ENCODE measurements at places on chromosomes 12 and 14. TPM values are rescaled to one million over a fixed set of nuclear protein-coding genes. Genes with fewer than 3 reads are reported as not detected.

DNA sequence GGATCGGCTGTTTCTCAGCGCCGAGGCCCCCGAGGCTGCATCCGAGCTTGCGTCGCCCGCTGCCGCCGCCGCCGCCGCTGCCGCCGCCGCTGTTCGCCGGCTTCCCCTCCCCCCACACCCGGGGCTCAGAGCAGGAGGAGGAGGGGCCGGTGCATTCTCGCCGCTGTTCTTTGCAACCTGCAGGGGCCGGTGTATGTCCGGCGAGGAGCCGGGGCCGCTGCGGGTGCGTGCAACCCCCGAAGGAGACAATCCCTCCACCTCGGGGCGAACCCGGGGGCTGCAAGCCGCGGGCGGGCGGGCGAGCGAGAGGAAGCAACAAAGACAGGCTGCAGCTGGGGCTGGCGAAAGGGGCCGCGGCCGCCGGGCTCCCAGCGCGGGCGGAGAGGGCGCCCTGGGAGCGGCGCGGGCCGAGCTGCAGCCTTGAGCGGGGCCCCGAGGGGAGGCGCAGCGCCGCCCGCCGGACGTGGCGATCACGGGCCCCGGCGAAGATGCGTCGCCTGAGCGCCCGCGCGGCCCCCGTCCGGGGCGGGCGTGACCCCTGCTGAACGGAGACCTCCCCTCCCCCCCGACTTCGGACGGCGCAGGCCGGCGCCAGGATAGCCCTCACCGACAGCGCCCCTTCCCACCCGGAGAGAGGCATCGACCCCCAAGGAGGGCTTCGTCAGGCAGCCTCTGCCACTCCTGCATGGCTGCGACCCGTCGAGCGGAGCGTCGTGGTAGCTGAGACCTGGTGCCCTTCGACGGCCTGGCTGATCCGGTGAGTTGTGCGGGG is 702 bp downstream of the FAM222A start:
- DNase-seq = peak; percentile 53

DNA sequence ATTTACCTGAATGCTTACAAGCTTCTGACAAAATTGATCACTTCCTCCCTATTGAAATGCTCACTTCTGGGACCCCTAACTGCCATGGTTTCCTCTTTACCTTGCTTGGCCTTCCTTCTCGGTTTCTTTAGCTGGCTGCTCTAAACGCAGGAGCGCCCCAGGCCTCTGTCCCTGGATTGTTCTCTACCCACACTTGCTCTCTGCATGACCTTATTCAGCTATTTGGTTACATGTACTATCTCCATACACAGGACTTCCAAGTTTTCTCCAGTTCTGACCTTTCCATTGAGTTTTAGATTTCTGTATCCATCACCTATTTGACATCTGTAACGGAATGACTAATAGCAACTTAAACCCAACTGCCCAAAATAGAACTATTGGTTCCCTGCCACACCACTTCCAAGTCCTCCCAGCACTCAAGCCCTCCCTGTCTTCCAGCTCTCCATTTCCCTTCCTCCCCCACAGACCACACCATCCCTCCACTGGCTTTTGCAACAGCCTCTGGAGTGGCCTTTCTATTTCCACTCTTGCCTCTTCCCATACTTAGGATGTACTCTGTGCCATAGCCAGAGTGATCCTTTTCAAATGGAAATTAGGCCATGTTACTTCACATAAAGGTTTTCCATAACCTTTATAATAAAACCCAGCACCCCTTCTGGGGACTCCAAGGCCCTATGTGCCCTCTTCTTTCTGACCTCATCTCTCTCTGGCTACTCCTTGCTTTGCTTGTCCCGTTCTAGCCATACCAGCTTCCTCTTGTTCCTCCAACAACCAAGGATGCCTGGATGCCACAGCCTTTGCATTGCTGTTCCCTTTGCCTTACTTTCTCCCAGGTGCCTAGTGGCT is 202.2 kb downstream of the AEBP2 start:
- no peak for DNase-seq

DNA sequence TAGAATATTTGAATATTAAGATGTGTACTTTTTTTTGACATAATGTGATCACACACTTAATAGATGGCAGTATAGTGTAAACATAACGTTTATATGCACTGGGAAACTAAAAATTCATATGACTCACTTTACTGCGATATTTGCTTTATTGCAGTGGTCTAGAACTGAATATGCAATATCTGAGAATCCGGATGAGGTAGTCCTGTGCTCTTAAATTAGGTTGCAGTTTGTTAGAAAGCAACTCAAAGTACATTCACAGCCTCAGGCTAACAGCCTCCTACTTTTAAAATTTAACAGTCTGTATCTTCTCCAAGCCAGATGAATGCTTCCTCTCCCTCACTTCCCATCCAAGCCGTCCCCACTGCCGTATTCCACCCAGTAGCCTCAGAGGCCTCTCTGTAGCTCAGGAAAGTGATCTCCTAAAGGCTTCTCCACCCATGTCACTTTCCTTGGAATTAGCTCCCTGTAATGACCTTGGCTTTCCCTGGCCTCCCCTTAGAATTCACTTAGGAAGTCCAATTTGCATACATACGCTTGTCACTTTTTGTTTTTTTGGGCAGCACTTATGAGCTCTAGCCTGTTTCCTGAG is 43.7 kb downstream of the TESPA1 start:
- DNase-seq = no peak

DNA sequence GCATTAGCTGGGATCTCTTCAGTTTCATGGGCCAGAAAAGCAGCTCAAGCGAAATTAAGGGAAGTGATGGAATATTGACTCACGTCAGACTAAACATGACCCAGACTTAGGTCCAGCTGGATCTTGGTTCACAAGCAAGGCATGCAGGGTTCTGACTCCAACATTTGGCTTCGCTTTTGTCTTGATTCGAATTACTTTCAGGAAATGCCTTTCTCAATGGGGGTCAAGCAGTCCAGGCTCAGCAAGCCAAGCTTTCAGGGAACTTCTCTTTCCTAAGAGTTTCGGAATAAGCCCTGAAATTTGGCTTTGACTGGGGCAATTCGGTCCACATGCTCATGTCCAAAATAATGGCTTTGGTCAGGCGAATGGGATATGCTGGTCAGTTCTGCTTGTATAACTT is 678.7 kb upstream of the TMEM132C start:
- DNase-seq = no peak

DNA sequence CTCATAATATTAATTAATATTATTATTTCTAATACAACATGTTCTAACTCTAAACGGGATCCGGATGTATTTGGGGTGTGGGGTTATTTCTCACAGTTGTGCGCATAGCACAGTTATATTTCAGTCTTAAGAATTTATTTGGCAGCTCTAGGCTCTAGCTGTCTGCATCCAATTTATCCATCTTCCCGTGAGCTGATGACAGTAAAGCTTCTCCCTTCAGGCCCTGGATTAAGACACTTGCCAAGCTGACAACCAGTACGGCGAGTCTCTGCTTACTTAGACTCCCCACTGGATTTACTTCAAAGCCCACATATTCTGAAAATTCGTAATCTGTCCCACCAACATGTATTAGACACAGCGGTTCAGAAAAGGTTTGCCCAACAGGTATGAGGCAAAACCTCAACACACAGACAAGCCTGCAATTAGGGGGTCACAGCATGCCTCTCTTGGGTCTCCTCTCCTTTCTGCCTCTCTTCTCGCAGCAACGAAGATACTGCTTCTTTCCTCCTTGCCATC is 232.9 kb upstream of the TMTC1 start:
- DNase-seq = no peak

The LRRK2 gene
- total RNA-seq = 0.10 TPM

The CMTM5 gene
- not detected for total RNA-seq
